Stimulated activated CD8-positive, alpha-beta memory T cell treated with anti-CD3 and anti-CD28 coated beads, Interleukin-7, amount 100 ng/mL, for 24 hours (primary cell): ENCODE measurements at places on chromosomes 6 and 20.

DNA sequence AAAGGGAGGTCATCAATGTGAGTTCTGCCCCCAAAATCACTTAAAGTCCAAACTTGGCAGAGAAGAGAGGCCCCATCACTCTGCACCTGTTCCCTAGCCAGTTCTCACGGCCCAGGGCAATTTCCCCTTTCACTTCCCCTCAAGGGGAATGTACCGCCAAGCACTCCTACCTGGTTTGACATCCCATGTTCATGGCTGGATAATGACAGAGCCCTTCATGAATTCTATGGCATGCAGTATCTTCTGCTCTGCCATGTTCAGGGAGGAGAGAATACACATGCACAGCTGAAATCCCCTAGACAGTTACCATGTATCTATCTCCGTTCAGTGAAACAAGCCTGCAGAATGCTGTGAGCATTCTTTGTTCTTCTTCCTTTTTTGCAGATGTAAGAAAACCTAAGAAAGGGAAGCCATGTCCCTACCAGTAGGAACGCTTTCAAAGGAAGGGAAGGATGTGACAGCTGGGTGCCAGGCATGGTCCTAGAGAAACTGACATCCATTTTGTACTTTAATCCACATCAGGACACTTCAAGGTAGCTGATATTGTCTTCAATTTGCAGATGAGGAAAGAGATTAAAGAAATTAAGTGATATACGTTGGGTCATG lies 79.8 kb upstream of the ARID1B start:
- no peak for DNase-seq

- no peak for DNase-seq
Observed at GRCh38 chr6:142934106-142934505, 10.9 kb downstream of the HIVEP2 start.

- no peak for DNase-seq
Observed at GRCh38 chr6:87364602-87365252, 20.1 kb downstream of the C6orf163 start.

GRCh38 chr20:37378420-37378784 lies 32.5 kb downstream of the SRC start:
- DNase-seq = no peak

GRCh38 chr20:35264755-35265154 lies 13.2 kb downstream of the MMP24OS start:
- DNase-seq = no peak

DNA sequence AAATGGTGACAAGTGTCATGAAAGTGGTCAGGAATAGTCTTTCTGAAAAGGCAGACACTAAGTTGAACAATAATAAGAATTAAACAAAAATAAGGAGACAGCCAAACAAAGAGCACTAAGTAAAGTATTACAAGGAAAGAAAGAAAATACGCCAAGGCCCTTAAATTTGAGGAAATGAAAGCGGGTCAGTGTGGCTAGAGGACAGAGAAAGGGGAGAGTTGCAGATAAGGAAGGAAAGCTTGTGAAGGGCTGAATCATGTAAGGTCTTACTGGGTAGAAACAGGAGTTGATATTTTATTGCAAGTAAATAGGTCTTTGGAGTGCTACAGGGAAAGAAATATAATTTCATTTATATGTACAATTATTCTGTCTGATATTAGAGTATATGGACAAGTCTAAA lies 732.1 kb downstream of the EPHA7 start:
- DNase-seq = no peak

DNA sequence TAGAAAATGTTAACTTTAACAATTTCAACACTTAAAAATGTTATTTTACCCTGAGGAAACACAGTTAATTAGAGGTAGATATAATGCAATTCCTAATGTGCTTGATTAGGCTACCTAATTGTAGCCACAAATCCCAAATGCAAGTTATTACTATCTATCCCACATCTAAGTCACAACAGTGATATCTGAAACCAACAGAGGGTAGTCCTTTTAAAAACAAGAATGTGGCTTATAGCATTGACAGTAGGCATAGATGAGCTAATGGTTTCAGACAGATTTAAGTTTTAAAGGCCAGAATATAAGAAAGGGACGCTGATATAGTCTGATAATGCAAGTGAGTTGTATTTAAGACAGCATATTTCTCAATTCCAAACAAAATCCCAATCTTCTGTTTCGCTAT lies 23.0 kb downstream of the PLN start:
- DNase-seq = no peak

GRCh38 chr6:104050455-104050854 lies 809.3 kb downstream of the HACE1 start:
- no peak for DNase-seq

DNA sequence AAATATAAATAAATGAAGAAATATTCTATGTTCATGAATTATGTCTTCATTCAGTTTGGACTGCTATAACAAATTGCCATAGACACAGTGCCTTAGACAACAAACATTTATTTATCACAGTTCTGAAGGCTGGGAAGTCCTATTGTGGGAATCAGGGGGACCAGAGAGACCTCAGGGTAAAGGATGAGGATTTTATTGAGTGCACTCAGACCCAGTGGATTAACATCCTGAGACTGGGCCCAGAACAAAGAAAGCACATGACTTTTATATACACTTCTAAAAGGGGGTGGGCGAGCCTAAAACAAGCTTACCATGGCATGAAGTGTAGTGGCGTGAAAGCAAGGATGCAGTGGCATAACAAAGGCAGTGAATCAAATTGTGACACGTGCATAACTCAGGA lies 26.9 kb upstream of the CBLN4 start:
- DNase-seq = no peak

DNA sequence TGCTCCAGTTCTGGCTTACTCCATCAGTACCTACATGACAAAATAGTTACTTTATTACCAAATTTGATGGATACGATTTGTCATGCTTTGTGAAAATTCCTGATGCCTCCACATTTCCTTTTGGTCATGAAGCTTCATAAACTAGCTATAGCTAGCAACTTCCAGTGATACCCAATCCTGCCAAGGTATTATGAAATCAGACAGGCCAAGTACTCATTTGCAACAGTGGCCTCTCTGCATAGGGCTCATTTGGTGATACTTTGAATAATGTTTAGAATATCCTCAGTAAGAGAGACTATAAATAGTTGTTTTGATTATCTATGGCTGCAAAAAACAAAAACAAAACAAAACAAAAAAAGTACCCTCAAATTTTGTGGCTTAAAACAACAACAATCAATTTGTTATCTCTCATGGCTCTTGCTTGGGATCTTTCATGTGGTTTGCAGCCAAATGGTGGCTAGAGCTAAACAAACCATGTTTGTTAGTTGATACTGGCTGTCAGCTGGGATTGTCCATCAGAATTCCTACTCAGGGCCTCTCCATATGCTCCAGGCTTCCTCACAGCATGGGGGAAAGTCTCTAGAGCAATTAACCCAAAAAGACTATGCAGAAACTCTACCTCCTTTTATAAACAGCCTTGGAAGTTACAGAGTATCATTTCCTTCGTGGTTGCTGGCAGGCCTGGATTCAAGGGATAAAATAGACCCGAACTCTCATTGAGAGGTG lies 10.1 kb upstream of the PRL start:
- DNase-seq = no peak
